ENCODE measurements at places on chromosomes 3 and 15. TPM values are rescaled to one million over a fixed set of nuclear protein-coding genes. Genes with fewer than 3 reads are reported as not detected.

DNA sequence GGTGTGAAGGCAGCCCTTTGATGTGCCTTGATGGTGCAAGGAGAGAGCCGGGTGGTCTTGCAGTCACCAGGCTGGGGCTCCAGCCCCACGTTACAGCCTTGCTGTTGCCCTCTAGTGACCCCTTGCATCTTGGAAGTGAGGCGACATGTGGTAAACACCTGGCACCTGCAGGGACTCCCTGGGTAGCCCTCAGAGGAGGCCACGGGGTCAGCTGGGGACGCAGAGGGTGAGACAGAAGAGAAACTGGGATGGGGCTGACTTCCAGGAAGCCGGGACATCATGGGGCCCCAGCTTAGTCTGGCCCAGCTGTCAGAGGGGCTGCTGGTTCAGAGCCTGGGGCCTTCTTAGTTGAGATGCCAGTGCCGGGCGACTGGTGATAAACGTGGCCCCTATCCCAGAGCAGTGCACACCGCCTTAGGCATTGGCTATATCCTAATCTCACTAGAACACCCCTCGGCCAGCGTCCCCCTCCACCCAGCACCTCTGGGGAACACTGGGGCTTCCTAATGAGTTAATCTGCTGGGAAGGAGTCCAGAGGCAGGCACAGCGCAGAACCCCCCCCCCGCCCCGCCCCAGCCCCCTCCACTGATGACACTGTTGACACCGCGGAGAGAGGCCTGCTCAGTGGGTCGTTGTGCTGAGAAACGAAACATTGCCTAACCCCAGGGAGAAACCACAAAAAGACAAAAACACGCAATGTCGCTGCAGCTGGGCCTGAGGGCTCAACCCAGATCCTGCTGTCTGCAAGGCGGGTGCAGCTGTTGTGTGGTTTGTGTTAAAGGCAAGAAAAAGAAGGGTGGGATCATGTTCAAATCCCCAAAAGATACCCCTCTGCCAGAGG, 60.5 kb upstream of the KLF13 start:
- peaks cover 8% of the 10 kb centered on the region for H3K27me3 ChIP-seq
- H3K4me1 ChIP-seq, result peaks cover 66% of the 10 kb centered on the region
- peak overlapping the region; percentile 60 for H3K27ac ChIP-seq
- no peaks in the 10 kb centered on the region for H3K36me3 ChIP-seq
- peak; percentile 69 for DNase-seq

- no peak overlapping the region for H3K4me3 ChIP-seq
- no peaks in the 10 kb centered on the region for H3K4me1 ChIP-seq
- no peaks in the 10 kb centered on the region for H3K36me3 ChIP-seq
- H3K27me3 ChIP-seq, result no peaks in the 10 kb centered on the region
- DNase-seq, result no peak
Measured at GRCh38 chr3:163722405-163722804, 1355.9 kb downstream of the SI start.

- no peak for DNase-seq
- no peak overlapping the region for H3K4me3 ChIP-seq
- H3K27ac ChIP-seq, result no peak overlapping the region
- no peaks in the 10 kb centered on the region for H3K36me3 ChIP-seq
Measured at GRCh38 chr3:99373088-99373845, 265.1 kb upstream of the COL8A1 start.

- peaks cover 11% of the 10 kb centered on the region for H3K4me1 ChIP-seq
- no peaks in the 10 kb centered on the region for H3K36me3 ChIP-seq
- H3K27ac ChIP-seq, result no peak overlapping the region
- no peak for DNase-seq
- H3K4me3 ChIP-seq, result no peak overlapping the region
Measured at GRCh38 chr3:58681863-58682262, 15.3 kb upstream of the FAM3D start.

PPP2R3A gene
- total RNA-seq, result 0.44 TPM

- no peak overlapping the region for H3K4me3 ChIP-seq
- H3K36me3 ChIP-seq, result no peaks in the 10 kb centered on the region
- H3K27ac ChIP-seq, result no peak overlapping the region
- no peaks in the 10 kb centered on the region for H3K4me1 ChIP-seq
- no peak for DNase-seq
- H3K27me3 ChIP-seq, result peaks cover 3% of the 10 kb centered on the region
Measured at GRCh38 chr3:8589880-8590556, 54.6 kb downstream of the SSUH2 start.

DNA sequence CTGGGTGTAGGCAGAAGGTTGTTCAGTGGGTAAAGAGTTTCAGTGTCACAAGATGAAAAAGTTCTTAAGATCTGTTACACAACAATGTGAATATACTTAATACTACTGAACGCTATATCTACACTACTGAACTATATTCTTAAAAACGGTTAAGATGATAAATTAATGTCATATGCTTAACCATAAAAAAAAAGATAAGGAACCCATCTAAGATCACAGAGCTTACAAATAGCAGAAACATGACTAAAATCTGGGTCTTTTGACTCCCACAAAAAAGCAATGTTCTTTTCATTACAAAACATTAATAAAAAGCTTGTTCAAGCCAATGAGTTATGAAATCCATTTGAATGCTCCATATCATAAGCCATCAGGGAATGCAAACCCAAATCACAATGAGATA, 34.4 kb downstream of the UBR1 start:
- DNase-seq, result no peak
- H3K27me3 ChIP-seq, result no peaks in the 10 kb centered on the region
- H3K4me3 ChIP-seq, result no peak overlapping the region
- H3K36me3 ChIP-seq, result peaks cover 24% of the 10 kb centered on the region

HHLA2 gene
- total RNA-seq, result 1.1 TPM

- H3K27ac ChIP-seq, result no peak overlapping the region
- no peaks in the 10 kb centered on the region for H3K36me3 ChIP-seq
- no peaks in the 10 kb centered on the region for H3K4me1 ChIP-seq
- H3K4me3 ChIP-seq, result no peak overlapping the region
- DNase-seq, result no peak
Measured at GRCh38 chr3:175668300-175668699, 809.2 kb downstream of the NAALADL2 start.

DNA sequence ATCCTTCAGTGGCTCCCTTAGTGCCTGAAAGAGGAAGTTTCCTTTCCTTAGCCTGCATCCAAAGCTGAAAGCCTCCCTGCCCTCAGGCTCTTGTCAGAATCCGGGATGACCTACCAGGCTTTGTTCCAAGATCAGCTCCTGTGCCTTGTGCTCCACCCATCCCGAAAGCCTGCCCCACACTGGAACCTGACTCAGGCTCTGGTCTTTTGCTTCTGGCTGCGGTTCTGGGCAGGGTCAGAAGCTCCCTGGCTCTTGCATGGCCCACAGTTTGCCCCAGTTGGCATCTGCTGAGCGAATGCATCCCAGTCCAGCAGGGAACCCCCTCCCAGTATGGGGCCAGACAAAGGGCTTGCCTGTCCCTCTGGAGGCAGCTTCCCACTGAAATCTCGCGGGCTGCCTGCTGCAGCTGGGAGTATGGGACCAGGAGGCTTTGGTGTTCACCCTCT, 25.9 kb upstream of the KIF23 start:
- no peak for DNase-seq
- no peaks in the 10 kb centered on the region for H3K36me3 ChIP-seq
- no peaks in the 10 kb centered on the region for H3K27me3 ChIP-seq
- H3K27ac ChIP-seq, result no peak overlapping the region
- no peak overlapping the region for H3K4me3 ChIP-seq

GRCh38 chr15:101476756-101477155, 12.8 kb downstream of the PCSK6 start:
- no peaks in the 10 kb centered on the region for H3K36me3 ChIP-seq
- H3K27ac ChIP-seq, result no peak overlapping the region
- H3K27me3 ChIP-seq, result peaks cover 7% of the 10 kb centered on the region
- no peak for DNase-seq

GRCh38 chr15:47944637-47945288, 176.0 kb upstream of the SLC24A5 start:
- H3K27me3 ChIP-seq, result peaks cover 11% of the 10 kb centered on the region
- DNase-seq, result no peak
- no peak overlapping the region for H3K27ac ChIP-seq
- no peaks in the 10 kb centered on the region for H3K4me1 ChIP-seq
- H3K36me3 ChIP-seq, result no peaks in the 10 kb centered on the region
